ENCODE measurements at places on chromosomes 2 and 18.

GRCh38 chr2:52510432-52510831 lies 1257.2 kb upstream of the CHAC2 start:
- no peak for DNase-seq

GRCh38 chr18:50287441-50288347 lies at the start of gene CXXC1:
CXXC1 (minus strand) TSS chr18:50287692; CDS start chr18:50287589, 103 bp downstream.
- no peak for DNase-seq

DNA sequence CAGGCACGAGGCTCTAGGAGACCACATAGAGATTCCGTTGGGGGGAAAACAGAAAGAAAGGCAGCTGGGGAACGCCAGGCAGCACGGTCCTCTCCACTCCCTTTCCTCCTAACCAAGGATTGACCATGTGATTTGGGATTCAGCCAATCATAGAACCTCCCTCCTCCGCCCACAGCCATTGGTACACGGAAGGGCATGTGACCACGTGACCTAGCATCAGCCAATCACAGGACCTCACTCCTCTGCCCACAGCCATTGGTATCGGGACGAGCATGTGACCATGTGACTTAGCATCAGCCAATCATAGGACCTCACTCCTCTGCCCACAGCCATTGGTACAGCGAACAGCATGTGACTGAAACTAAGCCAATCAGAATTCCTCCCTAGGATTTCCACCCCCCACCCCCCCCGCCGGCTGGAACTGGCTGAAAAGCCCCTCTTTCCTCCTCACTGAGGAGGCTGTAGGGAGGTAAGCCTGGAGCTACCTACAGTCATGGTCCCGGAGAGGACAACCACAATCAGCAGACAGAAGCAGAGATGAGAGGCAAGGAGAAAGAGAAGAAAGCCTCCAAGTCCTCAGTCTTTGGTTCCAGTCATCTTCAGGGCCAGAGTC lies 7.6 kb downstream of the SERPINE2 start:
- no peak for DNase-seq

DNA sequence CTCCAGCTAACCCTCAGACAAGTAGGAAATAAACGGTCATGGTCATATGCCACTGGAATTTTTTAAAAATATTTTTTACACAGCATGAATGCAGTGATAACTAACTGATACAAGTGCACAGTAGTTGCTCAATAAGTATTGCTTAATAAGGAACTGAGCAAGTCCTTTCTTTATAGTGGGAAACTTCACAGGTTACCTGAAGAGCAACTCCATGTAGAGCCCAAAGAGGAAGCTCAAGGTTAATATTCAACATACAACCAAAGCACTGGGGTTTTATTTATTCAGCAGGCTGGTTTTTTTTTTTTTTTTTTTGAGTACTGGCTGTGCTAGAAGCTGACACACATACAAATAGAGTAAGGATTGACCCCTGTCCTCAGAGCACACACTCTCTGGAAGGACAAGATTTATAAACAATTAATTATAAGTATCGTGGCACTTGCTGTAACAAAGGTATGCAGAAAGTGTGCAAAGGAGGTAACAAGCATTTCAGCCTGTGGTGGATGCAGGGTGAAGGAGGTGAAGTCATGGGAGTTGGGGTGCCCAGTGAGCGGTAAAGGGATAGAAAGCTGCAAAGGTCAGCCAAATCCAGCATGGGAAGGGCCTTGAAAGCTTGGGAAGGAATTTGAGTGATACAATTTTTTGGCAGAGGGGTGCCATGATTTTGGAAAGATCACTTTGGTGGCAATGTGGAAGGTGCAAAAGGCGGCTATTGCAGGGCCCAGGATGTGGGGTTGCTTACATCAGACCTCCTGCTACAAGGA lies 52.7 kb downstream of the ATOH8 start:
- DNase-seq = no peak

DNA sequence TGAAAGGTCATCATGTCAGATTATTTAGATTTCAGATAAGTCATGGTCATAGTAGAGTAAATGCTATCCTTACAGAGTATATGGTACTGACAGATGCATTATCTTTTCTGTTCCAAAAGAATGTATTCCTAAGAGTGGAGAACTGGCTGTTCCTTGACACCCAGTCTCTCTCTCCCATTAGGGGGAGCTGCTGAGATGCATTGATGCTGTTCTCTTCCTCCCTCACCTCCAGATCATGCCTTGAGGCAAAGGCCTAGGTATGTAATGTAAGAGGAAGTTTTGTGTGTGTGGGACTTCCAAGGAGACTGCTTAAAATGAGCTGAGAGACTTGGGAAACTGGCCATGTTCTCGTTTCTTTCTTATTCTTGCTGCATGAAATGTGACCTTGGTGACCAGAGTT lies 979.5 kb upstream of the CELF4 start:
- DNase-seq = no peak

DNA sequence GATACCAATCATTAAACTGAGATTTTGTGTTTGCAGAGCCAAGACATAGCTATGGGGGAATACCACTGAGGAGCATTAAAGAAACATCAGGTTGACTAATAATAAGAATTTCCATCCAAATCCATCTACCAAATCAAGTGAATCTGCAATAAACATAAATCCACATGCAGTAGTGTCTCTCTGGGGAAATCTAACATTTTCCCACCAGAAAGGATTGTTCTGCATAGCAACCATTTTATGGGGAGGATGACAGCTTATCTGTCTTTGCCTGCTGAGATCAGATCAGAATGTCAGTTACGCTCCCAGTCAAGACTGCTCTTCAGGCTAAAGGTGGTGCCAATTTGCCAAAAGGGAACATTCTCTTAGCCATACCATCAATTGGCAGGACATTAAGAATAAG lies 1098.9 kb upstream of the CHAC2 start:
- DNase-seq = no peak

DNA sequence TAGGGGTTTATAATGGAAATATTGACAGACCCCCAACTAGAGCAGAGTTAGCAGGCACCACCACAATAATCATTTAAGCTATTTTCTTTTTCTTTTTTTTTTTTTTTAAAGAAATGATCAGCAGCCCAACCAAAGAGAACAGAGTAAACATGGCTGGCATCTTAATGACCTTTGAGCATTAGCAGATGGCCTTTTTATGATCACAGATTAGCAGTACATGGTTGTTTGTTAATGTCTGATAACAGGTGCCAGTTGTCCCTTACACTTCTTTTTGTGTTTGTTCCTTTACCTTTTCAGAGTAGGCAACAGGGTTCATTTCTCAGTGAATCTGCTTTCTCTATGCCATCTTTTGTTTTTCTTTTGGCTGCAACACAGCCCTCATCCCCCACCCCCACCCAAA lies 747.0 kb downstream of the BCL11A start:
- DNase-seq = no peak

DNA sequence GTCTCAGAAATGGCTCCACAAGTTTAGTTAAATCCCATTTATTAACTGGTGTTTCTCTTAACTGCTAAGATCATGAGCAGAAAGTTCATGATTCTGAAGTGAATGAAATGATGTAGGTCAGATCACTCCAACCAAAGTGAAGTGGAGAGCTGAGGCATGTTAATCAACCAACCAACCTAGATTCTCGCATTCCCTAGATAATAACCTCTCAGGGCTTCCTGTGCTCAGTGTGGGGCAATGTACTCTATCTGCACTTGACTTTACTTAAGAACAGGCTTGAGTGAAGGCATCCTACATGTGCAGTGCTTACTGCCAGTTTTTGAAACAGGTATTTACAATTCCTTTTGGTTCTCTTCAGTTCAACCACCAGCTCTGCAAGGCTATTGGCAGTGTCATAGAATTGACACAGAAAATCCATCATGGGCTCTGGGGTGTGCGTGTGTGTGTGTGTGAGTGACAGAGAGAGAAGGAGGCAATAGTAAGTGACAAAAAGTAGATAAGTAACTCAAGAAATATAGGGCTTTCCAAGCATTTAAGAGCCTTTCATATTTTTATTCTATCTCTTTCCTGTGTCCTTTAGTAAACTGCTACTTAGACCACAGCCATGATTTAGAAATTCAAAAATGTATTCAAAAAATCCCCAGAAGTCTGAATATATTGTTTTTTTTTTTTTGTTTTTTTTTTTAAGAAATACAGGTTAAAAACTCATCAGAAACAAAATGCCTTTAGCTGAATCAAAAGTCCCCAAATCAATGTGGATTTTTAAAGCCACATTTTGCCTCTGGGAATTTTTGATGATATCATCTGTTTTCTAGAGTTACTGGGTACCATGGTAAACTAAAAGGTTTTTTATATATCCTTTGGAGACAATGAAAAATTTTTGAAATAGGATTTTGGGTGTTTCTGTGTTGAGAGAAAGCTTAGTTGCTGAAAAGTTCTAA lies 28.6 kb downstream of the DOCK10 start:
- DNase-seq = no peak

DNA sequence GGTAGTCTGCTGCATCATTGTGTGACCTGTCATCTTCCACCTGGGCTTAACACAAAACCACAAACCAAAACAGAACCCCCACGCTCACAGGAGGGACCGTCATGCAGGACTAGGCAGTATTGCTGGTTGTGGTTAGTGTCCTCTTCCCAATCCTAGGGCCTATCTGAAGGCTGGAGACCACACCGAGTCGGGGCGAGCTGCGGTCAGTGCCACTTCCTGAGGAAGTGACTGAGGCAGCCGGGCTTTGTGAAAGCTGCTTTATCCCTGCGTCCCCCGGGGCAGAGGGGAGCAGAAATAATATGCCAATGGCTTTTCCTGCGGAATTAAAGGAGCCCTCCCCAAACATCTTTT lies 22.9 kb downstream of the ZNF532 start:
- no peak for DNase-seq

DNA sequence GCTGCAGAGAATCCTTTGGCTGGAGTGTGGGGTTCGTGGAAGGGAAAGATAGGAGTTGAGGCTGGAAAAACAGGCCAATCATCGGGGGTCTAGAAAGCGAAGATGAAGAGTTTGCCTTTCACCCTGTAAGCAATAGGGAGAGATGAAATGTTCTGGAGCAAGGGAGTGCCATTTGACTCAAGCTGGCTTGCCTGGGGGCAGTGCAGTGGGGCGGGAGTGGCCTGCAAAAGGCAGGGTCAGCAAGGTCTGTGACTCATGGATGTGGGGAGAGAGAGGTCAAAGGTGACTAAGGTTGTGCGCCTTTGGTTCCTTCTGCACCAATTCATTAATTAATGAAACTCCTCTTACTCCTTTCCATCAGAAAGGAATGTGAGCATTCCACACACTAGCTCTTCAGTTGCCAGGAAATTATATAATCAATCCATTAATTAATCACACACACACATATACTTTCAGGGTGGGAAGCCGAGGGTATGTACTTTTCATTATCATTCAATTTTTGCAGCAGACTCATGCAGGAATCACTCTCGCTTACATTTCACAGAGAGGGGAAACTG lies 227.6 kb downstream of the MYCN start:
- no peak for DNase-seq
